ENCODE measurements at places on chromosomes 16 and 17.
A peak's percentile ranks its signal among the peaks of the same experiment; 100 is the strongest.

DNA sequence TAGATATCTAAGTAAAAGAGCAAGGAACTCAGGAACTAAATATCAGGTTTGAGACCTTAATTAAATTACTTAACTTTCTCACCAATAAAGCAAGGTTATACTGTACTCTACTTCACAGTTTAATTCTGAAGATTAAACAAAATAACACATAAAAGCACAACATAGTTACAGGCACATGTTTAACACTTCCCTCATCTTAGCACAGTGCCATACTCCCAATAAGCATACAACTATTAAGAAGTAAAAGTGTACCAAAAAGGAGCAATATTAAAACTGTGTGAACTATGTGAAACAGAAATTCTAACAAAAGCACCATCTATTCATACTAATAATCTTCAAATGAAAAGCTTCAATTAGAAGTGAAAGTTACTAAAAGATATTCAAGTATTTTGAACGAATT lies 2.2 kb downstream of the APPBP2 start:
- DNase-seq = no peak

DNA sequence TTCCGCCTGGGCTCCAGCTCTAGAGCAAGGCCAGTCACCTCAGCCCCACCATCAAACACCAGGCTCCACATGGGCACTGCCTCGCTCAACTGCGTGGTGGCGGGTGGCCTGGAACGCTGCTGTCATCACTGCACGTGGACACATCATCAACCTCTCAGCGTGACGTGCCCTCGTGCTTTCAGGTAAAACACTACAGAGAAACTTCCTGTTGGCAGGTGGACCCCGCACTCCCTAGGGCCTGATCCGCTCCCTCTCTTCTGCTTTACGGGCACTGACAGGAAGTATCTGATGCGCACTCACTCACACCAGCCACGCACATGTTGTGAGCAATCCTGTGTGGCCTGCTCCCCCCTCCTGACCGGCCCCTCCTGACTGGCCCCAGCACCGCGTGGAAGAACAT lies 87.4 kb downstream of the ANKRD11 start:
- no peak for DNase-seq

- DNase-seq = no peak
Observed at GRCh38 chr17:40157973-40158372, 17.6 kb downstream of the CASC3 start.

DNA sequence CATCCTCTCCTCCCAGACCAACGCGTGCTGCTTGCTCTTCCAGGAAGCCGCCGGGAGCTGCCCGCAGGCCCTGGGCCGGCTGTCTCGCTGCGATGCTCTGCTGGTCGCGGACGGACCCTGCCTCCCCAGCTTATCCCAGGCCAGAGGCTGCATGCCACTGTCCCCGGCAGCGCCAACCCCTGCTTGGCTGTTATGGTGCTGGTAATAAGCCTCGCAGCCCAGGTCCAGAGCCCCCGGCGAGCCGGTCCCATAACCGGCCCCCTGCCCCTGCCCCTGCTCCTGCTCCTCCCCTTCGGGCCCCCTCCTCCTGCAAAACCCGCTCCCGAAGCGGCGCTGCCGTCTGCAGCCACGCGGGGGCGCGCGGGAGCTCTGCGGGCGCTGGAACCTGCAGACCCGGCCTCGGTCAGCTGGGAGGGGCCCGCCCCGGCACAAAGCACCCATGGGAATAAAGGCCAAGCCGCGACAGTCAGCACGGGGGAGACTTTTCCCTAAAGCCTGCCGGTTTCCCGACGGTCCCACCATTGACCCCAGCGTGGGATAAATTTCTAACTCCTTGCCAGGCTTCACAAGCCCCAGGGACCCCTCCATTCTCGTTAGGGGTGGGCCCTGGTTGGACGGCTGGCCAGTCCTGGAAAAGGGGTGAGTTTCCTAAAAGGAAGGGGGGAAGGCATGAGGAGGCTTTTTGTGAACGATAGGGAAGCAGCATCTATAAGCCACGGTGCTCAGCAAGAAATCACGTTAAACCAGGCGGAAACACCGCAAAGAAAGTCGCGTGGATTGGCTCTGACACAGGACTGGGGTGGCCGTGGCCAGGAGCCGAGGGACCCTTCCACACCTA lies 11.2 kb downstream of the ENPP7 start:
- DNase-seq = no peak

DNA sequence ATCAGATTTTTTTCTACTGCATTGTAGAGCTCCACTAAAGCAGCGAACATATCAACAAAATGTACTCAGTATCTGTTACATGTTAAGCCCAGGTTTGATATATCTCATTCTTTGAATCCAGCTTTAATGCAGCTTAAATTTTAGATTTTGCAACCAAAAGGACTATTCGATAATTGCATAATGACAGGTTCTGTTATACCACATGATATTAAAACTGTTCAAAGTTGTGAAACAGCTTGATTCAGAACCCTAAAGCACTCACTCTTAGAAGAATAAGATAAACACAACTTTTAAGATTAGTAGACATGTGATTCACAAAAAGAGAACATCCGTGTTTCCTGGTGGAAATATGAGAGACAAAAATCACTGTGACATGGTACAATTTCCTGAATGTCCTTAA lies 427.9 kb downstream of the CDH11 start:
- DNase-seq = no peak

- DNase-seq = no peak
Observed at GRCh38 chr16:81832801-81833547, 53.9 kb downstream of the PLCG2 start.

DNA sequence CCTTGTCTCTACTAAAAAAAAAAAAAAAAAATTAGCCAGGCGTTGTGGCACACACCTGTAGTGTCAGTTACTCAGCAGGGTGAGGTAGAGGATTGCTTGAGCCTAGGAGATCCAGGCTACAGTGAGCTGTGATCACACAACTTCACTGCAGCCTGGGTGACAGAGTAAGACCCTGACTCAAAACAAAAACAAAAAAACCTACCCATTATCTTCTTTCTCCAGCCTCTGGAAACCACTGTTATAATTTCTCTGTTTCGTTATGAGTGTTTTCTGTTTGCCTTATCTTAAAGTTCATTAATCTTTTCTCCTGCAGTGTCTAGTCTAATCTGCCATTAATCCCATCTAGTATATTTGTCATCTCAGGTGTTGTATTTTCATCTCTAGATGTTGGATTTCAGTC lies 18.6 kb upstream of the CLTC start:
- DNase-seq = no peak

DNA sequence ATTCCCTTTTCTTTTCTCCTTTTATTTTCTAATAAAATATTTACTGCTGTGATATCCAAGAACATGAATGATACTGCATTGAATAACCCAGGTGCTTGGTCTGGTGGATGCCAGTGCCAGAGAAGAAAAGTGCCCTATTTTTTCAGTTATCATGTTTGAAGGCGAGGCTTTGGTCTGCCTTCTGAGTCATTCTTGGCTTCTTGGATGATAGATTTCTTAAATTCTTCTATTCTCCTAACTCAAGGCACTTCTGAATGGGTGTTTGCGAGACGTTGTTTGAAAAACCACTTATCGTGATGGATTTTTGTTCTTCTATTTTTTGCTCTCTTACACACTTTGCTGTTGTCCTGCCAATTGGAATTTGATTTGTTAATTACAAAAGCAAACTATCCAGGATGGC lies 66.7 kb downstream of the FTO start:
- DNase-seq = no peak

DNA sequence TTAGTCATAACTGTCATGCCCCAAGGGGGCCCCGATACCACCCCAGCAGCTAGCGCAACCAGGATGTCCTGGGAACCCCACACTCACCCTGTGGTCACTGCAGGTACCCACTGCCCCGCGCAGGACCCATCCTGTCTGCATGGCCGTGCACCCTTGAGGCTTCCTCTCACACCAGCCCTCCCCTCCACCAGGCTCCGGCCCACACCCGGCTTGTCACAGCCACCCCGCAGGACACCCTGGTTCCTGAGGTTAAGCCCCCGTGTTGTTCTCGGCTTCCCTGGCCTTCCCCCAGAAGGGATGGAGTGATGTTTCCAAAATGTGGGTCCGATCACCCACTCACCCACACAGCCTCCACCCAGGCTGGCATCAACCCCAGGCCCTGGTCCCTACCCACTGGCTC lies 7.5 kb downstream of the DNASE1L2 start:
- no peak for DNase-seq

- no peak for DNase-seq
Observed at GRCh38 chr16:995783-996182, 14.2 kb downstream of the SOX8 start.

DNA sequence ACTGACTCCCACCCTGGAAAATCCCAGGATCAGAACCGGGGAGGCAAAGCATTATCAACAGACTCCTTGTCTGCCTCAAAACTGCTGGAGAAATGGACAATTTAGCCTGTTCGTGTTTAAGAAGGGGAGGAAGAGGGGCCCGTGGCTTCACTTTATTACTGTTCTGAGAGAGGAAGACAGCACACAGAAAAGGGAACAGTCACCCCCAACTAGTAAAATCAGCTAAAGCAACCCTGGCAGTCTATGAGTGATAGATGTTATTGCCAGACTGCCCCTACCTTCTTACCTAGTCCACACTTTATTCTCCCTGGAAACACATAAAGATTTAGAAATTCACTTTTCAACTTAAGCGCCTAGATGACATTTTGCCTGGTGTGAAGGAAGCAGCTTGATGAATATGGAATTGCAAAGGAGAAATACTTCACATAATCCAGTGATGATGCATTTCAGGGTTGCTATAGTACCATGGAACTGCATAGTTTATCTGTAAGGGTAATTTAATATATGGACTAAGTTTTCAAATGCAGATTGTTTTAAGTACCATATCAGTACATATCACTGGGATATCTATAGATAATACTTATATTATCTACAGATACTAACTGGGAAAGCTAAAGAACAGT lies 36.9 kb upstream of the TRAP1 start:
- DNase-seq = no peak

- no peak for DNase-seq
Observed at GRCh38 chr17:1890758-1891450, 61.1 kb downstream of the RPA1 start.

DNA sequence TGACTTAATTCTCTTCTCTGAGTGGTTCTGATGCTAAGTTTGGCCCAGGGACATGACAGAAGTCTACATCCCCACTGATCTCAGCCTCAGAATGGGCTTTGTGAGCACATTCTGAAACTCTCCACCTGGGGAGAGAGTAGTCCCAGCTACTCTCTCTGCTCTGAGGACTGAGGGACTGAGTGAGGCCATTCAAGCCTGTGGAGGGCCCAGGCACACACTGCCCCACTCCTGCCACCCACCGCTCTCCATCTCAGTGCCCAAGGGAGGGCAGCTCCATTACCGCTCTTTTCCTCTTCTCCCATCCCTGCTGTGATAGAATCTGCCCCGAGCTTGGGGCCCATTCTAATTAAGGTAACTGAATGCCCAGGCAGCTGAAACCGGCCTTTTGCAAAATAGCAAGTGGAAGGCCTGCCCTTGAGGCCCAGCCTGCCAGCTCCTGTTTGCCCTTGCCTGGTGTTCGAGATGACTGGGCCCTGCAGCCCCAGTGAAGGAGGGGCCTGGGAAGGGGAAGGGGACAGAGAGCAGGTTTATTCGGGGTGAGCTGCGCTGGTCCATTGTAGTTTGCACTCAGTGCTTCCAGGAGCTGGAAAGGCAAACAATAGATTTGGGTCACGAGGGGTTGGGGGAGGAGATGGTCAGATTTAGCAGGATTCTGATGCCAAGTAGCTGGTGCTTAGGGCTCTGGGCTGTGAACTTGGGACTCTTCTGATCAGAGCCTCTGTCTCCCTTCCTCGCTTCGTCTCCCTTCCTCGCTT lies 76.2 kb downstream of the RAB11FIP4 start:
- no peak for DNase-seq

DNA sequence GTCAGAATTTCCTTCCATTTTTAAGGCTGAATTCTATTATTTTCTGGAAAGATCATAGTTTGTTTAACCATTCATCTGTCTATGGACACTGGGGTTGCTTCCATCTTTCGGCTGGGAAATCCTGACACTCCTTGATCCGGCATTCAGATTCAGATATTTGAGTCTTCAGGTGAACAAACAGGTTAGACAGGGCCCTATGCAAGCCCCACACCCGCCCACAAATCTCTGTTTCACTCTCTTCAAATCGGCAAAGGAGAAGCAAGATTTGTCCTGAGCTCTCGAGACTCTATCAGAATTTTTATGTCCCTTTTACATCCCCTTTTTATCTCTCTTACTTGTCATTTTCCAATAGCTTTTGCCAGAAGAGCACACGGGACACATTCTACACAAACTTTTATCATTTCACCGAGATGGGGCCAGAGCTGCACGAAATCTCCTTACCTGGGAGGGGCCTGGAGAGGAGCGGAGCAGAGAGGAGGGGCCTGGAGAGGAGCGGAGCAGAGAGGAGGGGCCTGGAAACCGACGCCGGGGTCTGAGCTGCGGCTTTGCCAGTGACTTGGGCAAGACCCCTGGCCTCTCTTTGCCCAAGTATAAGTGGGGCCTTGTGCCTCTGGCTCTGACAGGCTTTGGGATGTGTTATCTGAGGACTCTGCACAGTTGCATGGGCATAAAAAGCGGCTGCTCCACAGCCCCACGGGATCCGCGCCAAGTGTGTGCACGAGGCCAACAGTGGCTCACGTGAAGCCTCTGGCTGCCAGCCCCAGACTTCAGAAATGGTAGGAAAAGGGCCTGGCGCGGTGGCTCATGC lies 54.3 kb upstream of the RBFOX3 start:
- DNase-seq = peak; percentile 52

DNA sequence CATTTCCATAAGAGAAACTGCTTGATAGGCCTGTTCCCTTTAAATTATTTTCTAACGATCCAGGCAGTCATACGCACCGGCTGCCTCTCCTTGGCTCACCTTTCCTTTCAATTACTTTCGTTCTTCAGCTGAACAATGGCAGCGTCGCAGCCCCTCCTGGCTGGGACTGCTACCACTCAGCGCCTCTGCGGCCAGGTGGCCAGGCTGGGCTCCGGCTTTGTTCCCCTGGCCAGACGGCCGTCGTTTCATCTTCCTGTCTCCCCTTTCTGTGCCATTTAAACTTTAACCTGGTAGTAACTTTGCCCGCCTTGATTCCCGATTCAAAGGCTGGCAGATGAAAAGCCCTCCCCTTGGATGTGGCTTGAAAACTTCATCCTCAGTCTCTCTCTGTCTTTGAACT lies 79.0 kb downstream of the C16orf78 start:
- DNase-seq = no peak

All from vagina (tissue), 2 donors.